Activated CD4-positive, alpha-beta T cell treated with anti-CD3 and anti-CD28 coated beads for 36 hours (primary cell): ENCODE measurements at places on chromosomes 2 and 18.
A peak's percentile ranks its signal among the peaks of the same experiment; 100 is the strongest.

DNA sequence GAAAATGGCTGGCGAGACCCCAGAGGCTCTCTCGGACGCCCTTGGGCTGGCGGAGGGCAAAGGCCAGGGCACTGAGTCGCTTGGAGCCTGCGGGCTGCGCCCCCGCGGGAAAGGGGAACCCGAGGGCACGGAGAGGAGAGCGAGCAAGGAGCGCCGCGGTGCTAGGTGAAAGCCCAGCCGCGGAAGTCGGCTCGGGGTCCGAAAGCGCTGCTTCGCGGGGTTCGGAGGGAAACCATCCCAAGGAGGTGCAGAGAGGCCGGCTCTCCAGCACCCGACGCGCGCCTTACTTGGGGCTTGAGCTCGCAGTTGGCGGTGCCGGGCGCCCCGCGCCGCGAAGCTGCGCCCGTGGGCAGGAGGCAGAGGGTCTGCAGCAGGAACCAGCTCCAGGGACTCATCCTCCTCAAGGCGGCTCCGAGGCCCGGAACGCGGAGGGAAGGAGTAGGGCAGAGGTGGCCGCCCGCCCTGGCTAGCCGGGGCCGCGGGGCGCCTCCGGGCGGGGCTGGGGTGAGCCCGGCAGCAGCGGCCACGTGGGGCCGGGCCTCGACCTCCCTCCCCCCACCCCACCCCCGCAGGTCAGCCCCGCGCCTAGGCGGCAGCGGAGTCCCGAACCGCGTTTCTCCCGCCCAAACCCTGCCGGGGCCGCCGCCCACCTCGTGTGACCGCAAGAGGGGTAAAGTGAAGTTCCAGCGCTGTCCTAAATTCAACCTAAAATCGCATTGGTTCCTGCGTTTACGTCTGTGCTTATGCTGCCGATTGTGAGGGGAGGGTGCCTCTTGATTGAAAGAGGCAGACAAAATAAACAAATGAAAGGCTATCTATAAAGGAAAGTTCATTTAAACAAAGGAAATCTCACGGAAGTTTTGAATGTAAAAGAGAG lies at the start of gene TRABD2A:
TSS of gene TRABD2A (minus strand) at position 440 of the 877 bp plus-strand sequence. CDS start at position 395, 45 bp downstream.
- peak within 1 kb of the TSS; percentile 82 for H3K4me3 ChIP-seq
- H3K36me3 ChIP-seq: peaks cover 3% of the 10 kb centered on the region
- H3K27me3 ChIP-seq: no peaks in the 10 kb centered on the region
- peak within 1 kb of the TSS; percentile 97 for H3K27ac ChIP-seq

DNA sequence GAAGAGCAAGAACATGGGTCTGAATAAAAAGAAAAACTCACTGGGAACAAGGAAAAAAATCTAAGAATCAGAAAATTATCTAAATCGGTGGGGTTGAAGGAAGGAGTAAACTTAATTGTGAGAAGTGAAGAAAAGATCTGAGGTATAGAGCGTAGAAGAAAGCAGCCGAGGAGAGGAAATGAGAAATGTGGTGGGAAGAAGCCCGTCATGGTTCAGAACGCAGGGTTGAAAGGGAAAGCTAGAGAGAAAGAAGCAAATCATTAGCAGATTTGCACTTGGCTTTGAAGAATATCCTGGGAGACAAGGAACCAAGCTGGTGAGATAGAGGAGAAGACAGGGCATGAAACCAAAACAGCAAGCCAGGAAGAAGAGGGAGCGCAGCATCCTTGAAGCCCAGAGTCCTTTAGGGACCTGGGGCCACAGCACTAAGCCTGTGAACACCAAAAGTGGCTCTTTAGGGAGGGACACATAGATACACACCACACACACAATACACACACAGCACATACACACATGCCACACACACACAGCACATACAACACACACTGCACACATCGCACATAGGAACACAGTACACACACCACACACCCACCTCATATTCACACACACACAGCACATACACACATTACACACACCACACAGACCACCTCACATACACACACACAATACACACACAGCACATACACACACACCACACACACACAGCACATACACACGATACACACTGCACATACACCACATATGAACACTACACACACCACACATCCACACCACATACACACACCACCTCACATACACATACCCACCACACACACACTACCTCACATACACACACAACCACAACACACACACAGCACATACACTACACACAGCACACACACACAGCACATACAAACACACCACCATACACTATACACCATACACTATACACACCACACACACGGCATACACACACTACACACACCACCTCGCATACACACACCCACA lies 274.6 kb downstream of the ETAA1 start:
- H3K4me3 ChIP-seq: no peak overlapping the region
- H3K36me3 ChIP-seq: no peaks in the 10 kb centered on the region
- H3K27ac ChIP-seq: no peak overlapping the region
- no peaks in the 10 kb centered on the region for H3K4me1 ChIP-seq

DNA sequence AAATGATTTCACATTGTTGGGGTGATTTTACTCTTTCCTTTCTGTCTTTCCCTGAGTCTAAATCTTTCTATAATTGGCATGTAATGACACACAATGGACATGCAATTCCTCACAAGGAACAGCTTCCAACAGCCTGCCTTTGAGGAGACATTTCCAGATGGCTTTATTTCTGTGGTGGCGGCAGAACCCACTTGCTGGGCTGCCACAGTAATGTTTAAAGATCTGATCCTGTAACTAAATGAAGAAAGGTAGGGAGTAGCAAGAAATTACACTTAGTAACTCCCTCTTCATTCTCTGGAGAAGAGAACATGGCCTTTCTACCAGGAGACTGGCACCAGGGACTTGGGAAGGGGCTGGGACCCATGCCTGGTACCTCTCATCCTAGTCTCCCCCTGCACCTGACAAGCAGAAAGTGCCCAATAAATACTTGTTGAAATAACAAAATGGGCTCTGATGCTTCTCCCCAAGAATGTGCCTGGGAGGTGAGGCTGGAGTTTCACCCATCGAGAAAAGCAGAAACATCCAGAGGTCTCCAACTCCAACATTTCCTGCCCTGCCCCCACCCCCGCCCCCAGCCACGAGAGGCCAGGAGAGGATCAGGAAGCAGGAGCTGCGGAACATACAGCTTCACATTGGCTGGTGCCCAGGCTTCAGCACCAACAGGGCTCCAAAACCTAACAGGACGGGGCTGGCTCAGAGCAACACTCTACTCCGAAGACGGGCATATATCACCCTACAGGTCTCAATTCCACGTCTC lies 92.1 kb downstream of the PXDN start:
- H3K36me3 ChIP-seq: no peaks in the 10 kb centered on the region
- DNase-seq: no peak
- peaks cover 2% of the 10 kb centered on the region for H3K27me3 ChIP-seq
- no peak overlapping the region for H3K4me3 ChIP-seq
- no peak overlapping the region for H3K27ac ChIP-seq

DNA sequence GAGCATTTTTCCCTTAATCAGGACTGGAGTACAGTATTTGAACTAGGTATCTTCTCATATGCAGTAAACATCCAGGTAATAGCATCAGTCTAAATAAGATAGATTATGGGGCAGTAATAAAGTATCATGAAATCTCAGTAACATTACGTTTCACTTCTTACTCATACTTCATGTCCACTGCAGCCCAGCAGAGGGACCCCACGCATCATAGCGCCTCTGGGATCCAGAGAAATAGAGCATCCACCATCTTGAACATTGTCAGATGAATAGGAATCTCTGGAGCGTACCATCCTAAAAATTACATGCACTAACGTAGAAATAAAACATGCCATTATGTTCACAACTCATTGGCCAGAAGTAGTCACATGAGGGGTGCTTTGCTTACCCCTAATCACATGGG lies 499.0 kb downstream of the CPS1 start:
- H3K4me1 ChIP-seq: no peaks in the 10 kb centered on the region
- H3K36me3 ChIP-seq: no peaks in the 10 kb centered on the region
- H3K27ac ChIP-seq: no peak overlapping the region

GRCh38 chr2:220076734-220077133 lies 449.3 kb downstream of the SLC4A3 start:
- H3K27me3 ChIP-seq: peaks cover 2% of the 10 kb centered on the region
- no peak for DNase-seq
- no peaks in the 10 kb centered on the region for H3K4me1 ChIP-seq
- no peak overlapping the region for H3K4me3 ChIP-seq
- no peak overlapping the region for H3K27ac ChIP-seq

DNA sequence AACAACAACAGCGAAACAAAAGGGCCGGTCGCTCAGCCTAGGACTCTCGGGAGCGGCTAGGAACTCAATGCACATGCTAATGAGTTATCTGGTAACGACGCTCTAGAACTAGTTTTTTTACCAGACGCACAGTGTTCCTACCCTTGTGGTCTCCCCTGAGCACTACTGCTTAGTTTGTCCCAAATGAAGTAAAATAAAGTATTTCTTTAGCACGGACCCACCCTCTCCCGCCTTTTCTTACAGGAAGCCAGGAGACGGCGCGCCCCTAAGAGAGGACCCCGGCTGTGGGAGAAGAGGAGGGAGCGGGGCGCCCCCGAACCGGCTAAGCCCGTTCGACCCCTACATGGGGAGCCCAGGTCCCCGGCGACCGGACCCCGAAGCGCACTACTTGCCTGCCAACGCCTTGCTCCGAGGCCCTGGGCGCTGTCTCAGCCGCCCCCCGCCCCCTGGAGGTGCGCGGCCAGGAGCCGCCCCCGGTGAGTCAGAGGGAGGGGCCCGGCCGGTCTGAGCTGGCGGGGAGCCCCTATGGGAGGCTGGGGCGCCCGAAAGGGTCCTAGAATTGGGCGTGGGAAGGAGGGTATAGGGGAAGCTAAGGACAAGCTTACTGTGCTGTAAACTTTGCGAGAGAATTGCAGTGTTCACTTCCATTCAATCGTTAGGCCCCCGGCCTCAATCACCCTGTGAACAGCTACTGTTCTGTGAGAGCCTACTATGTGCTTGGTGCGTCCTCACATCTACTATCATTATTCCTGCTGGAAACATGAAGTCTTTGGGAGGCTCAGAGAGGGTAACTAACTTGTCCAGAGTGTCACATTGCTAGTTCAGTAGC lies 3.6 kb upstream of the CAPG start:
- DNase-seq: peak; percentile 78
- H3K36me3 ChIP-seq: no peaks in the 10 kb centered on the region
- H3K27ac ChIP-seq: no peak overlapping the region
- H3K27me3 ChIP-seq: no peaks in the 10 kb centered on the region

- no peaks in the 10 kb centered on the region for H3K4me1 ChIP-seq
- H3K36me3 ChIP-seq: no peaks in the 10 kb centered on the region
- H3K4me3 ChIP-seq: no peak overlapping the region
- no peak overlapping the region for H3K27ac ChIP-seq
- H3K27me3 ChIP-seq: no peaks in the 10 kb centered on the region
These were observed 381.8 kb upstream of the NRXN1 start for GRCh38 chr2:51413726-51414125.
